ENCODE measurements at places on chromosomes 16 and 17.

DNA sequence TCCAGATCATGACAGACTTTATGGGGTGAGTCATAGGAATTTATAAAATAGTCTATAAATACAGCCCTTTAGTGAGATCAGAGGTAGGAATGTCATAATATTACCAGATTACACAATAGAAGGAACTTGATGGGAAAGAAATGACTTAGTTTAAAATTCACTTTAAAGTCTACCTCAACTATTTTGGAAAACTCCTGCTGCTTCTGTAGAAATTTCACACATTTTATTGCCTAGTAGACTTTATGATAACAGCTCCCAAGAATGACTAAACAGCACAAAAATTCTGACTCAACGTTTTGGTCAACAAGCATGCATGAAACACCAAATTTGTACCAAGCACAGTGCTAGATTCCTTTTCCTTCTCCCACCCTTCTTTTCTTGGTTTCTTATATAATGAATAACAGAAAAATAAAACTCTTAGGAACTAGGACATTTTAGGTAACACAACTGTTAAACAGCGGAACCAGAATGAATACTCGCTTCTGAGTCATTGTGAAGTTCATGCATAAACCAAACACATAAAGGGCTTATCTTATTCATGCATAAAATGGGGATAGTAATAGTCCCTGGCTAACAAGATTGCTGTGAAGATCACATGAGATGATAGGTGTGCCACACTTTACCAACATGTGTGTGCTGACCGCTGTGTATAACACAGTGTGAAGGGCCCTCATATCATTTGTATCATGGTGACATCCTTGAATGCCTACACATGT, 243.9 kb downstream of the CDH8 start:
- H3K27me3 ChIP-seq = no peaks in the 10 kb centered on the region
- DNase-seq = no peak
- no peaks in the 10 kb centered on the region for H3K4me1 ChIP-seq
- no peaks in the 10 kb centered on the region for H3K36me3 ChIP-seq

GRCh38 chr16:10780628-10781027, 37.0 kb downstream of the NUBP1 start:
- no peaks in the 10 kb centered on the region for H3K4me1 ChIP-seq
- no peaks in the 10 kb centered on the region for H3K36me3 ChIP-seq
- no peak overlapping the region for H3K27ac ChIP-seq
- no peaks in the 10 kb centered on the region for H3K27me3 ChIP-seq

DNA sequence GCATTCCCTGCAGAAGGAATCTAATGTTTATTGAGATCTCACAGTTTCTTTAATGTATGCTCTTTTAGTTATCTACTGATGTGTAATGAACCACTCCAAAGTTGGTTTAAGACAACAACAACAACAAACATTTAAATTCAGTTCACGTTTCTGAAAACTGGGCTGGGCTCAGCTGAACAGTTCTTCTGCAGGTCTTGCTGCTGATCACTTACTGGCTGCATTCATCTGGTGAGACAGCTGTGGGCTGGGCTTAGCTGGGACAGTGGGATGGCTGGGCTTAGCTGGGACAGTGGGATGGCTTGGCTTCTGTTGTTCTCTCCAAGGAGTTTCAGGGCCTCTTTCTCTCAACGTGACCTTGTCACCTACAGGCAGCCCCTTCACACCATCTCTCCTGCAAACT, 544.3 kb upstream of the CDH5 start:
- no peaks in the 10 kb centered on the region for H3K4me1 ChIP-seq
- H3K27ac ChIP-seq = no peak overlapping the region
- H3K27me3 ChIP-seq = no peaks in the 10 kb centered on the region
- H3K4me3 ChIP-seq = no peak overlapping the region

- H3K27me3 ChIP-seq = no peaks in the 10 kb centered on the region
- no peak overlapping the region for H3K4me3 ChIP-seq
- no peak for DNase-seq
- H3K4me1 ChIP-seq = no peaks in the 10 kb centered on the region
- no peak overlapping the region for H3K27ac ChIP-seq
These were observed 32.7 kb upstream of the LITAF start for GRCh38 chr16:11619327-11619851.

GRCh38 chr17:42629411-42630009, 20.0 kb downstream of the TUBG1 start:
- DNase-seq = no peak
- H3K27ac ChIP-seq = peak overlapping the region; percentile 81
- H3K4me3 ChIP-seq = no peak overlapping the region
- H3K4me1 ChIP-seq = peaks cover 12% of the 10 kb centered on the region
- no peaks in the 10 kb centered on the region for H3K36me3 ChIP-seq

DNA sequence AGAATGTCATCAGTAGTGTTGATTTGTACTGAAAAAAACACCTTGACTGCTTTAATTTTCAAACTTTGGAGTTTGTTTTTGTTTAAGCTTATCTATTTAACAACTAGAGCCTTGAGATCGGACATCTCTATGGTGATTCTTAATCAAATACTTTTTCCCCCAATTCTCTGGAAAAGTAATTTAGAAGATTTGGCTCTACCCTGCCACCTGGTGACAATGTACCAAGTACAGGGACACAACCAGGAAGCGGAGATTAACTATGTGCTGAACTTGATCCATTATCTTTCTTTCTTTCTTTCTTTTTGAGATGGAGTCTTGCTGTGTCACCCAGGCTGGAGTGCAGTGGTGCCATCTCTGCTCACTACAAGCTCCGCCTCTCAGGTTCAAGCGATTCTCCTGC, 30.8 kb downstream of the USP43 start:
- H3K27me3 ChIP-seq = no peaks in the 10 kb centered on the region
- no peak overlapping the region for H3K4me3 ChIP-seq
- no peak overlapping the region for H3K27ac ChIP-seq

- no peaks in the 10 kb centered on the region for H3K27me3 ChIP-seq
- DNase-seq = no peak
- peaks cover 13% of the 10 kb centered on the region for H3K36me3 ChIP-seq
- peak overlapping the region; percentile 80 for H3K27ac ChIP-seq
These were observed 809 bp upstream of the RAB34 start for GRCh38 chr17:28718333-28719020.

- H3K4me1 ChIP-seq = no peaks in the 10 kb centered on the region
- H3K4me3 ChIP-seq = no peak overlapping the region
- no peak for DNase-seq
- H3K36me3 ChIP-seq = no peaks in the 10 kb centered on the region
- no peak overlapping the region for H3K27ac ChIP-seq
- H3K27me3 ChIP-seq = no peaks in the 10 kb centered on the region
These were observed 20.0 kb upstream of the MEAK7 start for GRCh38 chr16:84524346-84524920.

Measured in pancreas (tissue), 10 donors.